Stimulated activated CD4-positive, alpha-beta T cell treated with anti-CD3 and anti-CD28 coated beads, TNF-alpha, amount 100 ng/mL, for 4 hours (primary cell): ENCODE measurements at places on chromosomes 7 and 10.

DNA sequence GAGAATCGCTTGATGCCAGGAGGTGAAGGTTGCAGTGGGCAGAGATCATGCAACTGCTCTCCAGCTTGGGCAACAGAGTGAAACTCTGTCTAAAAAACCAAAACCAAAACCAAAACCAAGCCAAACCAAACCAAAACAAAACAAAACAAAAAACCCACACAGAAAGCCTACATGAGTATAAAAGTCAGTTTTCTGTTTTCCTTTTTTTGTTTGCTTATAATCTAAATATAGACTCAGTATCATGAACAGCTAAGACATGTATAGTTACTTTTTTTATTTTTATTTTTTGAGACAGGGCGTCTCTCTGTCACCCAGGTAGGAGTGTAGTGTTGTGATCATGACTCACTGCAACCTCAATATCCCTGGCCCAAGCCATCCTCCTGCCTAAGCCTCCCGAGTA, 16.8 kb upstream of the MTPN start:
- DNase-seq, result no peak

DNA sequence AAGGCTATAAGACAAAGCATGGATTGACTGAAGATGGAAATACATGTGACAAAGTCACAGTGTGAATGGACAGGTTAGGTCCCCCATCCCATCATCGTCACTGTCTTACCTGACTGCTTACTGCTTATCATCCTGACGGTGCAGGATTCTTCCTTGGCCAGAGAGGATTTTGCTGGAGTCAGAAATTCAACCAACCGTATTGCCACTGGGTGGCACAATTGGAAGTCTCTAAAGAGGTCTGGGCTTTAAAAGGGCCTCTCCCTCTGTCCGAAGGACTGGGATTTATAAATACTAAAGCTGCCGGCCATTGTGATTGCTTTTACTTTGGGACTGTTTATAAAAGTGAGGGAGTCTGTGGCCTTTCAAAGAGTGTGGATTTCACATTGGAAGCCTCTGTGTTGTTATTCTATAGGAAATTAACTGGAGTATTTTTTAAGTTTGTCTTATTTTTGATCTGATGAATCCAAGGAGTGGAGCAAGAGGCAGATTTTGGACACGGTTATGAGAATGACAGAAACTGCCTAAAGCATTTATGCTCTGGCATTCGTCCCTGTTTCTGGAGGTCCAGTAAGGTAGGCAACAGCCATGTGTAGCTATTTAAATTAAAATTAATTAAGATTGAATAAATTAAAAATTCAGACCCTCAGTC, 113.3 kb upstream of the CREB5 start:
- DNase-seq, result no peak

DNA sequence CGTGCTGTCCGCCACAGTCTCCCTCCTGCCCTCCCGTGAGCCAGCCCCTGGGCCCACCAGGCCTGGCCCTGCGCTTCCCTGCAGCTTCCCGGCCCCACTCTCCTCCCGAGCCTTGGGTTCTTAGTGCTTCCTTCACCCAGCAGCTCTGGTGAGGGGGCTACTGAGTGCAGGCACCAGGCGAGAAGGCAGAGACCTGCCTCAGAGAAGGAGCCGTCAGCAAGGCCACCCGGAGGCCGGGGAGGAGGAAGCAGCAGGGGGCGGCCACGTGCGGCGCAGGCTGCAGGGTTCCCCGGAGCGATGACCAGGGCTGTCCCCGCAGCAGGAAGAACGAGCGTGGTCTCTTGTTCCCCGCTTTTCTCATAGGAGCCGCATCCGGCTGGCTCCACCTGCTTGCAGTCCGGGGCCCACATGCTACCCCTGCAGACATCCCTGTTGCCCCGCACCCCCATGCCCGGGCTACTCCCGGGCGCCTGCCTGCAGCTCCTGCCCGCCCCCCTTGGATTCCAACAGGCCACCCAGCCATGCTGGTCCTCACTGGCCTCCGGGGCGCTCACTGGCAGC, 20.5 kb downstream of the YKT6 start:
- DNase-seq, result no peak

DNA sequence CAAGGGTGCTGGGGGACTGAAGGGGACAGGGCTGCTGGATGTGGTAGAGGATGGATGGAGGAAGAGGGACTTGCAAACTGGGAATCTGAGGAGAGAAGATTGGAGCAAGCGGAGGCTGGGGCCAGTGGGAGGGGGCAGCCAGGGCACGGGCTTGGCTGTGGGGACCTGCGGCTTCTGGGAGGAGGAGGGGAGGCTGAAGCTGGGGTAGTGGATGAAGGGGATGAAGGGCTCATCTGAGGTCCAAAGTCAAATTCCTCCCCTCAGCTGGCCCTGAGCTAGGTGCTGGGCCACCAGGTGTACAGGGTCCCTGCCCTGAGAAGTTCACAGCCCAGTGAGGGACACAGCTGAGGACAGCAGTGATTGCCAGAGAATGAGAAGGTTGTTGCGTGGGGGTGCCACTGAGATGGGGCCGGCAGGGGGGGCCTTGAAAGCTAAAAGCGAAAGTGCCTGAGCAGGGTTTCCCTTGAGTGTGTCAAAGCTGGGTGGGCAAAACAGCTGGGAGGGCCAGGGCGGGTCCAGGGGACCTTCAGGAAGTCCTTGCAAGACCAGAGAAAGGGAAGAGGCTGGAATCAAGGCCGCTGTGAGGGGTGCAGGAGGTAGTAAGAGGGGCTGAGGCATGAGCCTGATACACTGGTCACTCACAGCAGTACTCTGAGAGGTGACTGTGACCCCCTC, 75.2 kb downstream of the MYL10 start:
- DNase-seq, result no peak

DNA sequence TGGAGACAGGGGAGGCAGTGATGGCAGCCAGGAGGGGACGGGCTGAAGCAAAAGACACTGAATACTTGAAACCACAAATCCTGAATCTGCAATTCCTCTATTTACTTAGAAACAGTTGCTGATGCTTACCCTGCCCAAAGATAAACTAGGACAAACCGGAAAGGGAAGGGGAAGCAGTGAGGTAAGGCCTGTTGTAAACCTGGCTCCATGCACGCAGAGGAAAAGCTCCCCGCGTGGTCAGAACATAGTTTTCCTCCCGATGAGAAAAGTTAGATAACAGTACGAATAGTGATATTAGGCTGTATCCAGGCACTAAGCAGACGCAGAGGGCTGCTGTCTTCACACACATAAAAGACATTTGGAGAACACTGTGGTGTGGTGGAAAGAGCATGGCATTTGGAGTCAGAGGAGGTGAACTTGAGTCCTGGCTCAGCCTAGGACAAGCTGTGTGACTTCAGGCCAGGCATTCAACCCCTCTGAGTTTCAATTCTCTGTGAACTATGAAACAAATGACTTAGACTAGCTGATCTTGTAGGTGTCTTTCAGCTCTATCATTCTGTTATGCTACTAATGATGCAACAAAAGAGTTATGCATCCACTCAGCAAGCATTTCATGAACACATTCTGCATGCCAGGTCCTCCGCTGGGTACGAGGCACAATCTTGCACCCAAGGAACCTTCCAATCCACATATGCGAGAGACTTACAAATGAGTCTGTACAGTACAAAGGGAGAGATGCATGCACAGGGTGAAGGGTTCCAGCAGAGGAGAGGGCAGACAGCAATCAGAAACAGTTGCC, 80.9 kb downstream of the SORBS1 start:
- no peak for DNase-seq

- DNase-seq, result no peak
These were observed 38.6 kb downstream of the TRIL start for GRCh38 chr7:28919510-28919909.

- no peak for DNase-seq
These were observed 32.4 kb downstream of the WBP1L start for GRCh38 chr10:102775935-102776669.

- DNase-seq, result no peak
These were observed 21.8 kb upstream of the CDK14 start for GRCh38 chr7:90574146-90574819.

DNA sequence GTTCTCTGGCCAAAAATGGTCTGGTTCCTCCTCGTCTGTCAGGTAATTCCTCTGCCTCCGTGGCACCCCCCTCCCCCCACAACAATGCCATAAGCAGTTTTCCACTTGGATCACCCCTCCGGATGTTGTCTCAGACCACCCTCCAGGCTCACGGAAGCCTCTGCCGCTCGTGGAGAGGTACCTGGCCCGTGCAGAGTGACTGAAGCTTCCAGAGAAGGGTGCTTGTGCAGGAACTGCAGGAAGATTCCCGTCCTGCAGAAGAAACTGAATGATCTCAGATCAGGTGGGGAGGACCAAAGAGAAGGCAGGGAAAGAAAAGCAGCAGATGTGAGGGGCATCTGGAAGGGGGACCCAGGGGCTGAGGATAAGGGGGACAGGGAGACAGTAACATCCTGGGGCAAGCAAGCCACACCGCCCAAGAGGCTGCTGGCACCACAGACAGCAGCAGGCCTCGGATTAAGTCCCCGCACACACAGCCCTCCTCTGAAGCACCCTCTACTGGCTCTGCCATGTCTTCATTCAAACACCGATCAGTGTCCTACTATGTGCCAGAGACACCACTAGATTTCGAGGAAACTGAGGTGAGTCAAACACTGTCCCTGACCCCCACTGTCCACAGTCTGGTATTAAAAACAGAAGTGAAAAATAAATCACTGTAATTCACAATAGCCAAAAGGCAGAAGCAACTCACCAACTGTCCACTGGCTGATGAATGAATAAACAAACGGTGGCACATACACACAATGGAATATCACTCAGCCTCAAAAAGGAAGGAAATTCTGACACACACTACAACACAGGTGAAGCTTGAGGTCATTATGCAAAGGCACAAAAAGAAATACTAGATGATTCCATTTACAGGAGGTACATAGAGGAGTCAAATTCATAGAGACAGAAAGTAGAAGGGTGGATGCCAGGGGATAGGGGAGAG, 26.4 kb downstream of the KIAA1549 start:
- DNase-seq, result no peak

GRCh38 chr10:21529032-21529910, 3.8 kb upstream of the SKIDA1 start:
- no peak for DNase-seq
